ENCODE measurements at places on chromosomes 3 and 15.

DNA sequence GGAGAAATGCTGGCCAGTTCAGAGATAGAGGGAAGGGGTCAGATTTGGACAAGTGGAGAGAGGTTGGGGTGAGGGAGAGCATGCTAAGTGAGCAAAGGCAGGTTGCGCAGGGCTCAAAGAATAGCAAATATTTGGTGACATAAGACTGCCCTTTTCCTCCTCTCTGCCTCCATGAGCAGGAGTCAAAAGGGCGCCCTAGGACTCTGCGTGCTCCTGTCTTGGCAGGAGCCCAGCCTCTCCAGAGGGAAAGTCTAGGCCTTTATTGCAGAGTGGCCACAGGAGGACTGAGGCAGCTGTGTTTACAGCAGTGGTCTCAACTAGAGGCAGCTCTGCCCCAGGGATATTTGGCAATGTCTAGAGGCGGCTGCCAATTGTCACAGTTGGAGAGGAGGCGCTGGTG is 165.6 kb downstream of the FAM43A start:
- no peak for DNase-seq

- no peak for DNase-seq
Measured at GRCh38 chr3:184275961-184276910, at the start of gene ECE2. Gene ECE2 (plus strand): TSS chr3:184276022. CDS start chr3:184276154, 132 bp downstream.

GRCh38 chr15:57731530-57732103 is 25.1 kb downstream of the POLR2M start:
- DNase-seq = no peak

GRCh38 chr3:155675094-155675493 is 69.8 kb downstream of the PLCH1 start:
- no peak for DNase-seq

- DNase-seq = no peak
Measured at GRCh38 chr15:47409600-47409999, 307.7 kb upstream of the SEMA6D start.

- no peak for DNase-seq
Measured at GRCh38 chr3:65746848-65747247, 291.9 kb downstream of the MAGI1 start.

GRCh38 chr3:110243081-110243480 is 828.5 kb upstream of the NECTIN3 start:
- no peak for DNase-seq

- no peak for DNase-seq
Measured at GRCh38 chr3:182979674-182980191, 605 bp downstream of the DCUN1D1 start.

DNA sequence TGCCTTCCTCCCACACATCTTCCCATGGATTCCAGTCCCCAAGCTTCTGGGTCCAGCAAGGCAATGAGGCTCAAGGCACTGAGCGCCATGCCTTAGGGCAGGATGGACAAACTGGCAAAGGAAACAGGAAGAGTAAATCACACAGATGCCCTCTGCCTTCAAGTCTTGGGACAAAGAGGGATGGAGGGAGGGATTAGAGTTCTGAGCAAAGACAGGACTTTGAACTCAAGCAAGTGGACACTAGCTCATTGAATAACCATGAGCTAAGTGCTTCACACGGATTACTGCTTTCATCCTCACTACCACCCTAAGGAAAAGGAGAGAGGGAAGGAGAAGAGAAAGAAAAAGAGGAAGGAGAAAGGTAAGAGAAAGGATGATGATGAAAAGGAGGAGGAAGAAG is 7.6 kb upstream of the THBS1 start:
- no peak for DNase-seq

- no peak for DNase-seq
Measured at GRCh38 chr3:16940769-16941700, 56.3 kb downstream of the PLCL2 start.

- DNase-seq = no peak
Measured at GRCh38 chr3:10975695-10976234, 16.8 kb upstream of the SLC6A1 start.

- DNase-seq = no peak
Measured at GRCh38 chr3:88150371-88150770, 612 bp downstream of the C3orf38 start.

GRCh38 chr3:123725652-123726400 is 141.0 kb upstream of the HACD2 start:
- DNase-seq = no peak

DNA sequence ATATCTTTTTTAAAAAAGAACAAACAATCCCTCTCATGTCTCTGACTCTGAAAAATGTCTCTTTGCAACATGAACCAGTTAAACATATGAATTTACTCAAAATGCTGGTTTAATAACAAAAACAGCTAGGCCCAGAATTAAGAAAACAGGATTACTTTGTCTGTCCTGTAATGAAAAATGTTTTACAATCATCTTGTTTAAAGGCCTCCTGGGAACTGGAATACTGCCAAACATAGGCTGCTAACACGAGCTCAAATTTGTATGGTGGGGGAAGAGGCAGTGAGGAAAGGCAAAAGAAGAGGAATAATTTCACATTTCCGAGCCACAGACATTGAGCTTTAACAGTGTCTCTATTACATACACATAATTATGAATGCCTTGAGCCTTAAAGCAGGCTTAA is 61.7 kb upstream of the PPIB start:
- DNase-seq = no peak

All from posterior cingulate gyrus (tissue), 11 donors.